T-helper 22 cell (primary cell): ENCODE measurements at places on chromosomes 7 and 10.

- DNase-seq, result no peak
Measured at GRCh38 chr10:107163881-107164861, at the start of gene SORCS1. SORCS1 (minus strand) TSS chr10:107164706.

DNA sequence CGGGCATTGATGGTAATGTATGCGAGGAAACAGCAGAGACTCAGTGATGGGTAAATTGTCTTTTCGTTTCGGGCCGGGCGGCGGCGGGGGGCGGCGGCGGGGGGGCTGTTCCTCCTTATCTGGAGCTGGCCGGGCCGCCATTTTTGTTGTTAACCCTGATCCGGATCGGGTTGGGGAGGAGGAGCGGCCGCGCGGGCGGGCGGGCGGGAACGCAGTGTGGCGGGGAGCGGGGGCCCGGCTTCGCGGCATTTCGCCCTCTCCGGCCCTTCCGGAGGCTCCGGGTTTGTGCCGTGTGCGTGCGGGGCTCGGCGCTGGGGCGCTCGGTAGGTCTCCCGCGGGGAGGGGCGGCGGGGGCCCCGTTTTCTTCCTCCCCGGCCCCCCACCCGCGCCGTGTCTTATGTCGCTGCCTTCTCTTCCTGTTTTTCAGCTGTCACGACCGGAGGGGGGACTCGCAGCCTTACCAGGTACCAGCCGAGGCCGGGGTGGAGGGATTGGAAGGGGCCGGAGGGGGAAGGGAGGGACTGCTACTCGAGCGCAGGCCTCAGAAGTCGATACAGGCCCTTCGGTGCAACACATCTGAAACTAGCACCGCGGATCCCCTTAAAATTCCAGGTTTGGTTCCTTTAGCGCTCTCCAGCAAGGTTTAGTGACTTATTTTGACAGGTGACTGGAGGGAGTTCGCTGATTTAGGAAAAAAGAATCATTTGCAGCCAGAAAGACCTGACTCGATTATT, 820 bp downstream of the WAC start:
- peak; percentile 58 for DNase-seq

GRCh38 chr7:28554802-28555471, 142.6 kb downstream of the CREB5 start:
- DNase-seq, result no peak

GRCh38 chr7:121081327-121081936, 92.9 kb downstream of the CPED1 start:
- no peak for DNase-seq

GRCh38 chr7:115260381-115260780, 338.5 kb downstream of the MDFIC start:
- no peak for DNase-seq

DNA sequence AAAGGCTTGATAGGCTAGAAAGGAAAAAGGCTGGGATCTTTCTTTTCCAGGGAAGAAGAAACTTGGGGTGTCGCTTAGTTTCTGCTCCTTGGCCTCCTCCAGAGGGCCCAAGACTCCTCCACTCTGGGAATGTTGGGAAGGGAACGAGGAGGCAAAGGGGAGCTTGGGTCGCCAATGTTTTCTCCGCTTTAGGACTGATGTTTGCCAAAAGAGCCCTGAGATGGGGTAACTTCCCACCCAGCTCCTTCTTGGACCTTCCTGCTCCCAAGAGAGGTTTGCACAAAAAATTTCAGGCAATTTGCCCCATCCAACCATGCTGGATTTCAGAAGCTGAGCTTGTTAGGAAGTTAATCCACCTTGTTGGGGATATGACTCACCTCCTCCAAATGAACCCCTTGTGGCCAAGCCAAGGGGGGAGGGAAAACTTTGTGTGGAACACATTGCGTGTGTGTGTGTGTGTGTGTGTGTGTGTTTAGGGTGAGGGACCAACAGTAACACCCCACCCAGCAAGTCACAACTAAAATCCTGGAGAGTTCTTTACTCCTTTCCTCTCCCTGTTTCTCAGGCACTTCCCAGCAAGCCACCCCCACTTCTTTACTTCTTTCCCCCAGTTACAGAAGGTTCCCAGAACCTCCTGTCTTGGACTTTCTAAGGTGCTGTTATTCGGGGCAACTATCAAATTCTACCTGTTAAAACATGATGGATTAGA, 8.7 kb upstream of the HOXA2 start:
- DNase-seq, result no peak

GRCh38 chr7:66921396-66921917, 432 bp downstream of the TMEM248 start:
- peak; percentile 9 for DNase-seq

DNA sequence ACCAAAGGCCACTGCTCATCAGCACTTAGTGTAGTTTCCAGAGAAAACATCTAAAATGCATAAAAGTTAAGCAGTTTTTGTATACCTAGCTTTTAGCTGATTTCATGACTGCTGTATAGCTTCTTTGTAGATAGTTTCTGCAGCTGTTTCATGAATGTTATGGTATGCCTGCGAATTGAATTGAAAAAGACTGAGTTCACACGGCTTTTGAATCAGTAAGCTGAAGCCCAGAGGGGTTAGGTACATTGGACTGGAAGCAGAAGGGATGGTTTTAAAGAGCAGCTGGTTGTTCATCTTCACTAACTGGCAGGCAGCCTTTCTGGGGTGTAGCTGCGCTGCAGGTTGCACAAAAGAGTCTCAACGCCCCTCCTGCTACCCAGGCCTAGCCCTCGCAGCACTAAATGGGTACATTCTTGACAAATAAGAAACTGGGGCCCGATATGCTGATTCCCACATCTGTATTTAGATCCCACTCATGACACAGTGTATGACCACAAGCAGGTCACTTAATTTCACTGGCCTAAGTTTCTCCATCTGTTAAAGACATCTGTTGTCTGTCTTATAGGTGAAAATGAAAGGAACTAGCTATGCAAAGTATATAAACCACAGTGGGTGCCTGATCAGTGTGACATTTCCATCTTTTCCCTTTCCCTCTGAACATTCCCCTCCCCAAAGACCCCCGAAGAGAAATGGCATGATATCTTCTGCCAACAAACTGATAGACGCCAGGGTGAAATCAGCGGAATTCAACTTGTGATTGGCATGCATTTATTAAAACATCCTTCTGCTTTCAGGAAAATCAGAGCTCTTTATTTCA, 85.9 kb upstream of the AGBL3 start:
- no peak for DNase-seq

- no peak for DNase-seq
Measured at GRCh38 chr7:5479941-5480517, 56.4 kb upstream of the TNRC18 start.

DNA sequence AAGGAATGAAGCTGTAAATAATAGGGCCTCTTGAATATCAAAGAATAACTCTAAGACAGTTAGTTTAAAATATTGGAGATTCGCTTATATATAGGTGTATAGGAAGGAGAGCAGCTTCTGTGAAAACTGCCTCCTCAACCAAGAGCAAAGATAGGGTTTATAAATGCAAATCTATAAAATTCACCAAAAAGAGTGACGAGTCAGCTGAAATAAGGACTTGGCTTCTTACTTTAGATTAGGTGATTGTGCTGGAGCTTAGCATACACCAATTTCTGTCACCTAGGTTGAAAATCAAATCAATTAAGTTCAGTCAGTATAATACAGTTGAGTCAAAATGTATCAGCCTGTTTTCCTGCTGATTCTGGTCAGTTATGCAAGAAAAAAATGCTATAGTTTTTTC, 113.8 kb upstream of the SGCE start:
- no peak for DNase-seq

DNA sequence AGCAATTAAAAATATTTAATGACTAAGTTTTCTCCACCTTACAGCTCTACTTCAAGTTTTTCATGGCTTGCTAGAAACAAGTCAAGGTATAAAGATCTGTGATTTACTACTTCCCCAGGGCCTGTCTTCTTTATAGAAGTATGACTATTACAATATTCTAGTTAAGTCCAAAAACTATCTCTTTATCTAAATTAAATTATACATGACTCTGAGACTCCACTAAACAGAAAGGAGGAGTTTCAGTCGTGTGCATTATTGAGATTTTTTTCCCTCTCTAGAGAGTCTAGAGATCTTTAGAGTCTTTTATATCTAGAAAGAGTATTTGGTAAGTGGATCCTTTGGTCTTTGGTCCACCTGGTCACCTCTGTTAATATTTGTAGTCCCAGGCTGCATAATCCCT, 100.7 kb downstream of the SEMA3E start:
- no peak for DNase-seq

DNA sequence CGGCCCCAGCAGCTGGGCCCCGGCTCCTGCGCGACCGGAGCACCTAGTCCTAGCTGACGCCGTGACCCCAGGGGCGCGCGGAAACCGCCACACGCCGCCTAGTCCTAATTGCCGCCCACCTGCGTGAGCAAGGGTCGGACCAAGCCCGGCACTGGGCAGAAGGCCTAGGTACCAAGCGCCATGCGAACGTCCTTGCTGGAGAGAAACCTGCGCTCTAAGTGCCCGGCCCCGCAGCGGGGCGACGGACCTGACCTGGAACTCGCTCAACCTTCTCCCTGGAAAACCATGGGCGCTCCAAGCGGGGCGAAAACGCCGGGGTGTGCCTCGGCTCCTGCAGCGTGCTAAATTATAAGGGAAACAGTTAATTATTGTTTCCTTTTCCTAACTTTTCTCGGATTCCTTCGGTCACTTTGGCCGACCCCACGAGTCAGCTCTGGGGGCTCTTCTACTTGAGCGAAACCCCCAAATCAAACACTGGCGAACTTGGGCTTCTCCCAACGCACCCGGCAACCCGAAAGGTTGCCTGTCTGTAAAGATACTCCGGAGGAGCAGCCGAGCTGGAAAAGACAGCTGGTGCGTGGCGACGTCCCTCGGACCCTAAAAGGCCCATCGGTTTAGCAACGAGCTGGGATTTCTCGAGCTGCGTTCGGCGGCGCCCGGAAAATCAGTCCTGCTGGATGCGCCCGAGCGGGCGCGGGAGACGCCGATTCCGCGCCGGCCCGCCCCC, 5.3 kb upstream of the EBF3 start:
- no peak for DNase-seq

- DNase-seq, result no peak
Measured at GRCh38 chr10:79378647-79379511, 31.6 kb downstream of the PPIF start.

DNA sequence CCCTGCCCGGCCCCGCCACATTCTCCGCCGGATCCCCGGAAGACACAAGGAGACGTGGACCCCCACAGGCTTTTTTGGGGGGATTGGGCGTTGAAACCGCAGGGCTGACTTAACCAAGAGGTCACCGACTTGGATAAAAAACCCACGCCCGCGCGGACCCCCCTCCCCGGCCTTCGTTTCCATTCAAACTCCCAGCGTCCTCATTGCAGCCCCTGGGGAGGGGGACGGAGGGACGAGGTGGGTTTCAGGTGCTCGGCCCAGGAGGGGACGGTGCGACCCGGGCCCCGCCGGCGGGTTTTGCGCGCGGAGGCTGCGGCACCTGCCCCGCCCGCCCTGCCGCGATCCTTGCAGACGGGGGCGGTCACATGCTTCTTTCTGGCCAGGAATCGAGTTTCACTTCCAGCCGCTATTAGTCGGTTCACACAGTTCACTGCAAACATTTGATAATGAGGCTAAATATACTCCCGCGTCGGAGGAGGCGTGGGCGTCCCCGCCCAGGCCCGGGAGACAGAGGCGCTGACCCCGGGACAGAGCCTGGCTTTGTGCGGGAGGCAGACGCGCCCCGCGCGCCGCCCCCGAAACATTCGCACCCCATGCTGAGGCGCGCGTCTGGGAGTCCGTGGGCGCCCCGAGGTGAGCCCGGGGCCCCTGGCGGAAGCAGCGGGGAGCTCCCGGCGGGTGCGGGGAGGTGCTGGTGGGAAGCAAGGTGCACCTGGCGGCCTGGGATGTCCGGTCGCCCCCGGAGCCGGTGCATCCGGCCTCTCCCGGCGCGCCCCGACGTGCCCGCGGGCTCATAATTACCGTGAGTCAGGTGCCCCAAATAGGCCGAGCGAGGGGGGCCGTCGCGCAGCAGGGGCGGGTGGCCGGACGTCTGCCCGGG, 2.7 kb upstream of the PDGFA start:
- DNase-seq, result no peak

DNA sequence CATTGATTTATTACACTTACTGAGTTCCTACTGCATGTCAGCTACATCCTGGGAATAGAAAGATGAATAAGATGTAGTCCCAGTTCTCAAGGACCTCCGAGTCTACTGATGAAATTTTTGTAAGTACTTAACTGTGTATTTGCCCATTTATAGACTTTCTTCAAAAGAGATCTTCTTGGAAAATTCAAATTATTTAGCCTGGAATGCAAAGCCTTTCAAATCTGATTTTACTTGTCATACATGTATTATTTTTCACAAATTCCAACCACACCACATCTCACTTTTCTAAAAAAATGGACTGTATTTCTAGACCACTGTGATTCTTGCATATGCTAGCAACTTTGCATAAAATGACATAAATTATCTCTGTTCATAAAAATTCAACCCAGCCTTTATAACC, 581.3 kb downstream of the ATRNL1 start:
- no peak for DNase-seq

GRCh38 chr10:129743738-129744133, 220.3 kb downstream of the EBF3 start:
- DNase-seq, result no peak

GRCh38 chr7:24830440-24831050, 73.3 kb upstream of the GSDME start:
- DNase-seq, result no peak

DNA sequence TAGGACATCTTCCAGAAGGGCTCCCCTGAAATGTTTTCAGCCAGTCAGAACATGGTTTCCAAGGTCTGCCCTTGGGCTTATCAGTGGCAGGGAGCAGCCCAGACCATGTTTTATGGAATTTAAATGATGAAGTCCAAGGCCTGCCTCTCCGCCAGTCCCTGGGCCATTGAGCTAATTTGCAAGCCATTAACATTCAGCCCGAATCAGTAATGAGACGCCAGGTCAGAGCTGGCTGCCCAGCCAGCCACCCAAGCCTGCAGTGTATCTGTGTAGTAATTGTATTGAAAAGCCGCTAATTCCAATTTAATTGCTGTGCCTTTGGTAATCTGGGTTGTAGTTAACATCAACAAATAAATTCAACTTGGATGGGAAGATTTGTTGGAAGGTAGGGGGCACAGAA, 131.4 kb downstream of the PAXIP1 start:
- DNase-seq, result no peak

DNA sequence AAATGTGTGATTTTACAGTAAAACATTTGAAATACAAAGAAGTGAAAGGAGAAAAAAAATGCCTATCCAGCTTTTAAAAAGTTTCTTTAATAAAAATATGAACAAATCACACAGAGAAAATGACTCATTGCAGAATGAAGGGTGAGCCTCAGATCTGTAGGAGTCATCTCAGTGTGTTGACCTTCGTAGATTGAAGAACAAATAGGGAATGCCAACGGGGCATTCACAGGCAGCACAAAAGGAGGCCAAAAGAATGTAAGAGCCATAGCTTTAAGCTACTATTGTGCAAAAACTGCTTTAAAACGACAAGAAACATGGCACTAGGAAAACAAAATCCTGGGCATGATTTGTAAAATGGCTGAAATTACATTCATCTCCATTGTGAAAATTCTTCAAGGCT, 782.7 kb upstream of the CELF2 start:
- no peak for DNase-seq

DNA sequence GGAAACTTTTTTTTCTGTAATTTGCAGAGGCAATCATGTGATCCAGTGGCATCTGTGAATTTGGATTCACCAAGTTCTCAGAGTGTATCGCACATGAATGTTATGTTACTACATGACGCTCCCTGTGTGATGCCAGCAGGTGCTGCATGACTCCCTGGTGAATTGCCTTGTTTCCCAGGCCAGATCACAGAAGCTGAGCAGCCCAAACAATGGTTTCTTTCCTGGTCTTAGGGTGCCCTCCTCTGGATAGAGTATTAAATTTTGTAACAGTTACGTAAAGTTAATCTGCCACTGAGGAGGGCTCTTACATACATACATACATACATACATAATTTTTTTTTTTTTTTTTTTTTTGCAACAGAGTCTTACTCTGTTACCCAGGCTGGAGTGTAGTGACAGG, 3.6 kb downstream of the ZSCAN21 start:
- DNase-seq, result no peak

GRCh38 chr10:127911218-127911866, 4.4 kb downstream of the PTPRE start:
- DNase-seq, result no peak
